ENCODE measurements at places on chromosomes 12 and 14. TPM values are rescaled to one million over a fixed set of nuclear protein-coding genes. Genes with fewer than 3 reads are reported as not detected.
A peak's percentile ranks its signal among the peaks of the same experiment; 100 is the strongest.

- peak; percentile 47 for DNase-seq
Measured at GRCh38 chr12:63821781-63822251, 22.7 kb upstream of the SRGAP1 start.

DNA sequence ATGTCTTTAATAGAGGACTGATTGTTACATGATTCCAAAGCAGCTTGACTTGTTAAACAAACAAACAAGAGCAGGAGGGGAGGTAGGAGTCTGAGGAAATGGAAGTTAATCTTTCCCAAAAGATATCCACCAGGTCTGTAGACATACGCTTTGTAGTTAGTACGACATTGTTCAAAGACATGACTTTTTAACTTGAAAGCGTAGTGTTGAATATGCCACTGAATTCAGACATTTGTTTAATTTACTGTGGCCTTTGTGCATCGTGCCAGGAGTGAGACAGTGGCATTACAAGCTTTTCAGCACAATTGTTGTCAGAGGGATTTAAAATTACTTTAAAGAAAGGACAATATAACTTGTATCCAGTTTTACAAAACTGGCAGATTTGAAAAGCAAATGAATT lies 53.0 kb downstream of the SAV1 start:
- no peak for DNase-seq

DNA sequence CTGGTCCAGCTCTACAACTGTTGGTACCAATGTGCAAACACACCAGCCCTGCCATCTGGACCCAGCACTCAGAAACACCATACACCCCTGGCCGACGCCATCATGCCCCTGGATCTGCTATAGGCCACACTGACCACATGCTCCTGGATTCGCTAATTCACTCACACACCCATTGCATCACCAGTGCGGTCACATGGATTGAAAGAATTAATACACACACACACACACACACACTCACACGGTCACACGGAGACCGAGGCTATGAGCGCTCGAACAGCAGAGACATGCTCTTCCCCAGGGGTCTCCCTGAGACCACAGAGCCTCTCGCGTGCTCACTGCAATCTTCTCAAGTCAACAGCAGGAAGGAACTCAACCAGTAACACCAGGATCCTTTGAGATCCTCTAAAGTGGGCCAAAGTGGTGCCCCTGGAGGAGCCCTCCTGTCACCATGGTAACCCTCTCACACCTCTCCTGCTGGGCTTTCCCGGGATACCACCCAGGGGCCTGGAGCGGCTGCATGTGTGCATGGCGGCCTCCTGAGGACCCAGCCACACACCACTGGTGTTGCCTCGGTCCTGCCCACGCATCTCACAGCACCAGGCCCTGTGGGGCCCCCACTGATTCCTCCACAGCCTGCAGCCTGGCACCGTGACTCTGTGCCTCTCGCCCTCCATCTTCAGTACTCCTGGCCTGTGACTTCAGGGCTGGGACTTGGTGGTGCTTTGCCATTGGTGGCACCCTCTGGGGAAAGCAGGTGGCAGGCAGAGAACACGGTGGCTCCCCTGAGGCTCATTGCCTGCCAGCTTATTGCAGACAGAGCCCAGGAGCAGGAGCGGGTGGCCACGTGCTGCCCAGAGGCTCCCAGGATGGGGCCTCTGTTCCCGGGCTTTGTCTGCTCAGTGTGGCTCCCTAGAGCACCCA lies 15.1 kb downstream of the LRTM2 start:
- no peak for DNase-seq

The CLEC1A gene
- total RNA-seq = not detected

The CD163 gene
- not detected for total RNA-seq

GRCh38 chr12:45572114-45572513 lies 157.4 kb upstream of the ARID2 start:
- no peak for DNase-seq

DNA sequence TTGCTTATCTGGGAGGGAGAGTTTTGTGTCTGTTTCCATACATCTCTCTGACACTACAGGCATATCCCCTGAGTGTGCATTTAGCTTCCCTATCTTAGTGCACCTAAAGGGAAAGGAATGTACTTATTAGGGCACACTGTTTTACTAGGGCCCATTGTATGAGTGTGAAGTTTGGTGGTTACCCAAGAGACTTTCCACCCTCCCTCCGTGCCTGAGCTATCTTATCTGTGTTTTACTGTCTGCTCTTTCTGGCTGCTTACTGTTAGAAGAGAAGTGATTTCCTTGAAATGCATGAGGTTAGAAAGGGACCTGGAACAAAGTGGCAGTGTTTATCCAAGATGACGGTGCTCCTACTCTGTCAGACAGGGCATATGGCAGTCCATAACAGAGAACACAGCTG lies 8.5 kb upstream of the SVOP start:
- DNase-seq = no peak

The NOVA1 gene
- 0.90 TPM for total RNA-seq

- DNase-seq = no peak
Measured at GRCh38 chr12:4331221-4331620, 10.2 kb downstream of the TIGAR start.

The CATSPERB gene
- not detected for total RNA-seq

DNA sequence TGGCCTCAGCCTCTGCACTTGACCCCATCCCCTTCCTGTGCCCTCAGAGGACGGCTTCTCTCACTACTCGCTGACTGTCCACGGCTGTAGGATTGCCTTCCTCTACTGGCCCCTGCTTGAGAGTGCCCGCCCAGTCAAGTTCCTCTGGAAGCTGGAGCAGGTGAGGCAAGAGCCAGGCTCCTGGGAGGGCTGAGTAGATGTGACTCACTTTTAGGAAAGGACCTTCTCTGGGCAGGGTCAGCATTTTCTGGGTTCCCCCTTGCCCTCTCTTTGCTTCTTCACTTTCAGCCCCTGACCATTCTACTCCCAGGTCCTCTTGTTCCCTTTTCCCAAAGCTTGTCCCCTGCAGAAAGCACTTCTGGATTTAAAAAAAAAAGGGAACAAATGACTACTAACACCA lies 7.7 kb downstream of the CLSTN3 start:
- DNase-seq = no peak

- DNase-seq = no peak
Measured at GRCh38 chr12:22190969-22191368, 143.5 kb downstream of the ST8SIA1 start.

GRCh38 chr14:100874411-100875091 lies 29.0 kb downstream of the RTL1 start:
- no peak for DNase-seq

The BEGAIN gene
- total RNA-seq = 0.18 TPM

The ZNF385A gene
- total RNA-seq = 0.28 TPM

The FMNL3 gene
- total RNA-seq = 36.4 TPM

- DNase-seq = no peak
Measured at GRCh38 chr12:87378526-87378925, 650.7 kb downstream of the C12orf50 start.

GRCh38 chr12:13205809-13206559 lies 9.5 kb downstream of the EMP1 start:
- peak; percentile 99 for DNase-seq

The SLC25A47 gene
- total RNA-seq = not detected

DNA sequence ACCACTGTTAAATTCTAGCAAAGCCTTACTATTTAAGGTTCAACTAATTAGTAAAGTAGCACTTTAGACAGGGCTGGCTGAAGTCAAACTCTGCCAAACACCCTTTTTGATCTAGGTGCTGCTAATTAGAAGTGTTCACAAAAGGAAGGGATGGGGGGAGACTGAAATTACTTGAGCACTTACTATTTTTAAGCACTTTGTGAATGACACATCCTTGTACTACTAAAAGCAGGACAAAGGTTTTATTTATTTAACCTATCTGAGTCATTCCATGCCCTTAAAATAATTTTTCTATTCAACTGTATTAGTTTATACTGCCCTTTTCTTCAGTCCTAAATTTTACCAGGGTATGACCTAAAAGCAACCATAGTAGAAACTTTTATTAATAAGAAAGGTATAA lies 20.1 kb downstream of the MBIP start:
- peak; percentile 34 for DNase-seq

- no peak for DNase-seq
Measured at GRCh38 chr14:43039881-43040280, 1433.2 kb downstream of the LRFN5 start.

The ADAM21 gene
- total RNA-seq = 0.36 TPM

DNA sequence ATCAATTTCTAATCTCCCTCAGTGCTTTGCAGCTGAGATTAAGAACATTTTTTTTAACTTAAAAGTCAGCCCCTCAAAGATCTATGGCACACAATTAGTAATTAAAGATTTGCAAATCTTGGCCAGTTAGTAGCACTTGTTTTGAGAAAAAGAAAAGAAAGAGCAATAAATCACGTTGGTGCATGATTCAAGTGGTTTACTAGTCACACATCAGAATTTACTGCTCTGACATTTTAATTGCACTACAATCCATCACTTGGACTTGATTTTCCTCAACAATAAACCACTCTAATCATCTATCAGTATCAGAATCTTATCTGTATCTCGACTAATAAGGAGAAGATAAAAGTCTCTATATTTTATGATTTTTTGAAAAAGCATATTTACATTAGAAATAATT lies 154.3 kb downstream of the HELB start:
- no peak for DNase-seq

The SLC35F4 gene
- not detected for total RNA-seq

GRCh38 chr12:81114226-81114625 lies 36.3 kb downstream of the ACSS3 start:
- no peak for DNase-seq

DNA sequence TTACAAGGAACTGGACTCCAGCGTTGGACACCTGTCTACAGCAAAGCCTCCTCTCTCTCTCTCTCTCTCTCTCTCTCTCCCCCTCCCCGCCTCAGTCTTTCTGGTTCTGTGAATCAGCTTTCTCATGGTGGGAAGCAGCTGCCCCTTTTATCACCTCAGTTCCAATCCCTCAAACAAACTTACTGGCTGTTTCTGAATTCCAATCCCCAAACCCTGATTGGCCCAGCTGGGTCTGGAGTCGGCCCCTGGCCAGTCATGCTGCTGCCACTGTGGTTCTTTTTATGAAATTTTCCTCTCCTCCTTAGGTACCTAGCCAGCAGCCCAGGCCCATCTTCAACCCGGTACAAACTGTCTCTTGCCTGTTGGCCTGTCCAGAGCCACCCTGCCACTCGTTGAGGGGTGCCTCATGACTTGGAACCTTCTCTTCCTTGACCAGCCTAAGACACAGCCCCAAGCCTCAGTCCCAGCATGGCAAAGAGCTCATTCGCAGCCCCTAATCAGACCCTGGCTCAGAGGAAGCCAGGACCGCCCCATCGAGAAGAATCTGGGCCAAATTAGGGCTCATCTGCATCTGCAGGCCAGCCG lies 9.4 kb upstream of the MORN3 start:
- DNase-seq = peak; percentile 50

GRCh38 chr12:124898200-124898922 lies 16.1 kb downstream of the UBC start:
- DNase-seq = no peak

GRCh38 chr12:27220055-27220987 lies 23.8 kb upstream of the STK38L start:
- DNase-seq = peak; percentile 28

DNA sequence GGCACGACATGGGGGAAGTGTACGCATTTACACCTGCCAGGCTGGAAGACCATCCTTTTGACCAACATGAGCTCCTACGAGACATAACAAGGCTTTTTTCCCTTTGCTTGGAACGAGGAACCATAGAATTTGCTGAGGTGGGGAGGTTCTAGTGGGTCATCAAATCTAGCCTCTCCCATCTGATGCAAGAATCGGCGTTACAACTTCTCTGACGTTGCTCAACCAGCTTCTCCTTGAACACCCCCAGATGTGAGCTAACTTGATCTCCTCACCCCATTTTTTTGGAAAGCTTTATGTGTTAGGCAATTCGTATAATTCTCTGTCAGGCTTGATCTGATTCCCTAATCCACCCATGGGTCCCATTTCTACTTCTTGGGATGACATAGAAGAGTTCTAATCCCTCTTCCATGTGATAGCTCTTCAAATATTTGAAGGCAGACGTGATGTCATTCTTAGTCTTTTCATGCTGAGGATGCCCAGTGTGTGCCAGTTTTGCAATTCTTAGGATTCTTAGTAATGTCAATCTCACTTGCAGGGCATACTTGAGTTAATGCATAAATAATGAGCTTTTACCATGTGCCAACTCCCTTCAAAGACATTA lies 163.6 kb upstream of the PARP11 start:
- no peak for DNase-seq

- DNase-seq = no peak
Measured at GRCh38 chr12:82723093-82723492, 36.4 kb downstream of the TMTC2 start.

The AMDHD1 gene
- under 0.01 TPM for total RNA-seq

GRCh38 chr12:68888243-68888642 lies 44.7 kb downstream of the CPM start:
- DNase-seq = no peak

DNA sequence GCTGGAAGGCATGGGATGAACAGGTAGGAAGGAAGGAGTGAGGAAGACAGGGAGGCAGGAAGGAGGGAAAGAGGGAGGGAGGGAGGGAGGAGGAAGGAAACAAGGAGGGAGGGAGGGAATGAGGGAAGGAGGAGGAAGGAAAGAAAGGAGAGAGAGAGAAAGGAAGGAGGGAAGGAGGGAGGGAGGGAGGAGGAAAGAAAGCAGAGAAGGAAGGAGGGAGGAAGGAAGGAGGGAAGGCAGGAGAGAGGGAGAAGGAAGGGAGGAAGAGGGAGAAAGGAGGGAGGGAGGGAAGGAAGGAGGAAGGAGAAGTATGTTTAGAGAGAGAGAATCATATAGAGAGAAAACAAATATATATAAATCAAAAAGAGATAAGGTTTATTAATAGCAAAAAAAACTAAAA lies 175.9 kb upstream of the FOXN3 start:
- no peak for DNase-seq

The SLC4A8 gene
- 5.2 TPM for total RNA-seq

- no peak for DNase-seq
Measured at GRCh38 chr12:43884683-43885410, 49.0 kb downstream of the TMEM117 start.

GRCh38 chr14:104222396-104223036 lies 84.1 kb downstream of the KIF26A start:
- DNase-seq = no peak

Measured in IMR-90 (cell line).